ENCODE measurements at places on chromosomes 7 and 10.

- no peak for DNase-seq
These were observed 53.9 kb downstream of the CUX1 start for GRCh38 chr7:101871351-101871750.

- no peak for DNase-seq
These were observed 78.4 kb upstream of the IKZF1 start for GRCh38 chr7:50226145-50226544.

GRCh38 chr10:6504296-6504695, 75.8 kb downstream of the PRKCQ start:
- DNase-seq, result no peak

DNA sequence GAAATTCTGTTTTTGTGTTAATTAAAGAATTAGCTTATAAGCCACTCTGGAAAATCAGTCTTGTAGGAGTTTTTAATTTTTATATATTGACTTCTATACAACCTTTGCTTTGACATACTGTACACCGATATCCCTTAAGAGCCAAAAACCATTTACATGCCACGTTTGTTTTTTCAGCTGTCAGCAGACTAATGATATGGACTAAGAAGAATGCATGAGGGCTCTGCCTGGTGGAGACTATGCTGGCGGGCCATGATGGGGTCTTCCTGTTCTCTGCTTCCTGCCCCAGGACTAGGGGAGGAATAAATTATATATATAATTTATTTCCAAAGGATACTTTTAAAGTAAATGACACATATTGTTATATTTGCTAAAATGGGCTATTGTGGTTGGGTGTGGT, 96.3 kb downstream of the CDK14 start:
- DNase-seq, result no peak

DNA sequence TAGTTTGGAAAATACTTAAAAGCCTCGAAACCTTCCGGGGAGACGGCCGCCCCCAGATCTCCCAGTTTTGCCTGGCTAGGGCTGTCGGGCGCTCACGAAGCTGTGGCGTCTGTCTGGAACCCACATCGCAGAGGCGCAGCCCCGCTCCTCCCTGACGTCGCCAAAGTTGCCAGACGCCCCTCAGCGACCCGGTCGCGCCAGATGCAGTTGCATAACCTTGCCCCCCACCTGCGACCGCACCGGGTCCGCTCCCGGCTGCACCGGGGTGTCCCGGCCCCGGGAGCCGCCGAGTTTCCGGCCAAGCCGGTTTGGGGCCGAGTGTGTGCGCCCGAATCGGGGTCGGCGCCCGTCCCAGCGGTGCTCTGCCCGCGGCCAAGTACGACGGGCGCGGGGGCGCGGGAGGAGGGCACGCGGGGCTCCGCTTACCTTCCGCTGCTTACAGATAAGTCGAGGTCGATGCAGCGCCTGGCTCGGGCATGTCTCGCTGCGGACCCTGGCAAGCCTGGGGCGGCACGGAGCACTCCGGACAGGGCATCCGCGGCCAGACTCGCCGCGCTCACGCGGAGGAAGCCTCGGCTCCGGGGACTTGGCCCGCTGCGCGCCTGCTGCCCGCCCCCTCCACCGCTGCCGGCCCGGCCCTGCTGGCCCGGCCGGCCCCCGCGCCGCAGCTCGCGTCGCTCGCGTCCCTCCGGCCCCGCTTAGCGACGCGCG, 665 bp downstream of the INSYN2A start:
- DNase-seq, result no peak

- DNase-seq, result no peak
These were observed 324.7 kb downstream of the ACTR3B start for GRCh38 chr7:153084278-153084677.

GRCh38 chr10:124375691-124376090, 43.0 kb downstream of the OAT start:
- DNase-seq, result no peak

DNA sequence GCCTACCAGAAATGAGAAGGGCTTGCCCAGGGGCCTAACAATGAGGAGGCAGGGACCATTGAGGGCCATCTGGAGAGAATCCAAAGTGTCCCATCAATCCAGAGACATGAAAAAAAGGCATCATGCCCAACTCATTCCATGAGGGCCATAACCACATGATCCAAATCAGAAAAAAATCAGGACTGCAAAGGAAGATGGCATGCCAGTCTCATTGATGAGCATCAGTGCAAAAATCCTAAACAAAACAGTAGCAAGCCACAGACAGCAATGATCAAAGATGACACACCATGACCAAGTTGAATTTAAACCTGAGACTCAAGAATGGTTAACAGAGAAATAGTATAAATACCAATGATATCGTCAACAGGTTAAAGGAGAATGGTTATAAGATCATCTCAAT, 7.0 kb upstream of the CYP3A4 start:
- no peak for DNase-seq

- no peak for DNase-seq
These were observed 25.2 kb upstream of the SRPK2 start for GRCh38 chr7:105413887-105414437.
